ENCODE measurements at places on chromosomes 1 and 21.

- no peak for DNase-seq
These were observed 8.0 kb downstream of the ZNF669 start for GRCh38 chr1:247096112-247096511.

DNA sequence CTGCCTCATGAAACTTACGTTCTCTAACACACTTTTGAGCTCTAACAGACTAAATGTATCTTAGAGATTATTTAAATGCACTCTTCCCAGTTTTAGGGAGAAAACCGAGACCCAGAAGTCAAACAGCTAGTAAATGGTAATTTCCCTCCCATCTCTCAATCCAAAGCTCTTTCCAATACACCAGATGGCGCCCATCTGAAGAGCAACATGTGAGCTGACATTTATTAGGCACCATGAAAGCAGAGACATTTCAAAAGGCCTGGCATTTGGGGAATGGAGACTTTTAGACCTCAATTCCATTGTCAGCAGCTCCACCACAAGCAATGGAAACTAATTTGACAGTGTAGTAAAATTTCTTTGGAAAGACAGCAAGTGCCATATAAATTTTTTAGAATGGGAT is 191.4 kb downstream of the DAB1 start:
- DNase-seq = no peak

DNA sequence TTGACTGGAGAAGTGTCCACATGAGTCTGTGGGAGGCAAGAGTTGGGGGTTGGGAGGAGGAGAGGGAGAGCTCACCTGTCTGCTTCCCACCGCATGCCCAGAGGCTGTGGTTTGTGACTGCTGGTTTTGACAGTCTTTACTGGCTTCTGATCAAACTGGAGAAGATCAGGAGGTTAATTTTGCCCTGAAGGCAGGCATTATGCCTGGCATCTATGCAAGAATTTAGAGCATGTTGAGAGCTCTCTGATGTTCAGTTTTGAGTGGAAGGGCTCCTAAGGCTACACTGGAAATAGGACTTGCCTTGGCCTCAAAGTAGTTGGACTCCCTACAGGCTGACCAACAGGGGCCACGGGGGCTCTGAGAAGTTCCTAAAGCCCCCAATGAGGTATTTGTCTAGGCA is 101.6 kb downstream of the TLR5 start:
- DNase-seq = no peak

GRCh38 chr1:211336161-211336560 is 9.5 kb downstream of the TRAF5 start:
- no peak for DNase-seq

DNA sequence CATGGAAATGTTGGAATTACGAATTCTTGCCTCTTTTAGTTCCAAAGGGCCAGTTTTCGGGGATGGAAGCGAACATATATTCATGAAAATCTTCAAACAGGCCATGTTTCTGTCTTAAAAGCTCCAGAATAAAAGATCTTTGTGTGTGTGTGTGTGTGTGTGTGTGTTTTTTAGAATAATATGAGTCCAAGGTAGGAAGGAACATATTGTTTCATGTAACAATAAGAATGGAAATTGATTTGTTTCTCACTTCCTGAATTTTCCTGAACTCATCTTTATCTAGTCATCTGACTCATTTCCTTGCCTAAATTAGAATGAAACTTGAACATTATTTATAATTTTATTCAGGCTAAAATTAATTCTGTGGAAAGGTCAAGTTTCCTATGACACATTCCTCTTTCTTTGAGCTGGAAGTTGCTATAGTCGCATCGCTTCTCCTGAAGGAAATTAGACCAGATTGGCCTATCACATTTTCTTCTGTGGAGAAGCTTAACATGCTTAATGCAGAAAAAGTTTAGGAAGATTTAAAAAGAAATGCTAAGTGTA is 805.1 kb upstream of the ADAMTS5 start:
- DNase-seq = no peak

DNA sequence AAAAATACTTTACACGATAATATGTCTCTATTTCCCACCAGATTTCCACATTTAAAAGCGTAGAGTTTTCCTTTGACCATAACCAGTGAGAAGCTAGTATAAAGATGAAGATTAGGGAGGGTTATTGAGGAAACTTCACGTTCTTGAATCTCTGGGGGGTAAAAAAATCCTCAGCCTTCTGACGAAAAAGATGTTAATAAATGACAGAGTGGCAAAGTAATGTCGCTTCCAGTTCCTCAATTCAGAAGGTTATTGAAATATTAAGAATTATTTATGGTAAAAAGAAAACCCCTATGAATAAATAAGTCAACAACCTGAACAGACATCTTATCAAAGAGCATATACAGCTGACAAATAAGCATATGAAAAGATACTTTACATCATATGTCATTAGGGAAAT is 241.0 kb downstream of the GPATCH2 start:
- DNase-seq = no peak

DNA sequence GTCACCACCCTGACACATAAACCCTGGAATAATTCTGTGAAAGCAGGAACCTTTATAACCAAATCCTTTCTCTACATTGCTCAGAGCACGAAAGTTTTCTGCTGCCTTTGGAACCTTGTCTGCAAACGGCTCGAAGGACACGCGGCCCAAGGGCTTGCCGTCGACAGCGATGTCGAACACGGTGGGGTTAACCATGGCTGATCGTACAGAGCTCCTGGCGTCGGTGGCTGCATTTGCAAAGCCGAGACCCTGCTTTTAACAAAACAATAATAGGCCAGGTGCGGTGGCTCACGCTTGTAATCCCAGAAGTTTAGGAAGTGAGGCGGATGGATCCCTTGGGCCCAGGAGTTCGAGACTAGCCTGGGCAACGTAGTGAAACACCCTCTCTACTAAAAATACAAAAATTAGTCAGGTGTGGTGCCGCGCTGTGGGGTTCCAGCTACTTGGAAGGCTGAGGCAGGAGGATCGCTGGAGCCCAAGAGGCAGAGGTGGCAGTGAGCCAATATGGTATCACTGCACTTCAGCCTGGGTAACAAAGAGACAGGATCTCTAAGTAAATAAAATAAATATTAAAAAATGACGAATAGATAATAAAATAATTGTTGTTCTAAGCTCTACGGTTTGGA is 2.2 kb upstream of the EIF2B3 start:
- no peak for DNase-seq

DNA sequence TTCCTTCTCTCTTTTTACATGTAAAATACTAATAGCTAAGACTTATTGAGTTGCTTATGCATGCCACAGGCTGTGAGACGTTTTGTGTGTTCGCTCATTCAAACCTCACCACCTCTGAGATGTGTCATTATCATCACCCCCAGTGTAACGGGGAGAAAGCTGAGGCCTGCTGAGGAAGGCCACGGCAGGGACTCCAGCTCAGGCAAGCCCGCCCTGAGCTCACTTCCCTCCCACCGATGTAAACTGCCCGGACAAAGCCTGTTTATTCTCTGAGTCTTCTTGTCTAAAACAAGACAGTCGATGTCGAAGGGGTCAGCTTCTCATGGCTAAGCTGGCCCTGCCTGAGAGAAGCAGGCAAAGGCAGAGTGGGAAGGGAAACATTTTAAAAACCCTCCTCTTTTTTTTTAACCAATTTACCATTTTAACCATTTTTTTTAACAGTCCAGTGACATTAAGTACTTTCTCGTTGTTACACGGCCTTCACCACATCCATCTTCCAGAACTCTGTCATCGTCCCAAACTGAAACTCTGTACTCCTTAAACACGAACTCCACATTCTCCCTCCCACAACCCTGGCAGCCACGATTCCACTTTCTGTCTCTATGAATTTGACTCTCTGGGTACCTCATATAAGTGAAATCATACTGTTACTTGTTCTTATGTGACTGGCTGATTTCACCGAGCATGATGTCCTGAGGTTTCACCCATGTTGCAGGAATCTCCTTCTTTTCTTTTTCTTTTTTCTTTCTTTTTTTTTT is 204.8 kb upstream of the GALNT2 start:
- peak; percentile 9 for DNase-seq

DNA sequence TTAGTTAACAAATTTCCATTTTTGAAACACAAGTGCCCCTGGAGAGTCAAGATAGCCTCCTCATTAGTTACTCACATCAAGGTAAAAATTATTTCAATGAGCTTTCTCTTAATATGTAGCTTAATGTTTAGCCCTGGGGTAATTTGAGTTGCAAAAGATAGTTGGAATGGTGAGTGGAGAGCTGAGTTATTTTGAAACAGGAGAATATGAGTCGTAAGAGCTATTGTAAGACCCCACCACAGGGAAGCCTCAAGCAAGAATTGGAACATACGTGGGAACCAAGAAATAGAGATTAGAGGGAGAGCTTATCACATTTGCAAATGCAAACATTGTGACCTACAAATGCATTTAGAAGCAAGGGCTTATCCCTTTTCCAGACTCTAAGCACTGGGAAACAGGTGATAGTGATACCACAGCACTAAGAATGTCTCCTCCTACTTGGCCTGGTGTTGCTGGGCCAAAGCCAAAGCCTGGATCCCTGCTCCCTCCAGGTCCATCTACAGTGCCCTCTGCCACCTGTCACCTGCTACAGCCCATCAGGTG is 635.1 kb downstream of the PTPRC start:
- no peak for DNase-seq

DNA sequence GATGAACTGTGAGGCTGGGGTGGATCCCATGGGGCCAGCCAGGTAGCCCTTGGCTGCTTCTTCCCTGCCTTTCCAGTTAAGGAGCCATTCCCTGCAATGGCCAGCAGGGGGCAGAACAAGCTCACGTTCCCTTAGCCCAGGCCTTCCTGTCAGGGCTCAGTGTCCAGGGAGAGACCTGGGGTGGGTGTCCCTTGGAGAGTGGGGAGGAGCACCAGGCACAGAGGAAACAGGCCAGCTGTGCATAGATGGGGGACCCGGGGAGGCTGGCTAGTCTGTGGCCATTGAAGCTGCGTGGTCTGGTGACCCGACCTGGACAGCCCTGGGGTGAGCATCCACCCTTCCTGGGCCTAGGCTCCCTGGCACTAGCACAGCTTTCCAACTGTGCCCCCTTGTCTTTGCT is 13.2 kb upstream of the EPS8L3 start:
- DNase-seq = peak; percentile 81

- no peak for DNase-seq
These were observed 17.1 kb downstream of the ARHGEF16 start for GRCh38 chr1:3471356-3472087.

GRCh38 chr1:97350662-97351061 is 570.2 kb downstream of the DPYD start:
- DNase-seq = no peak

DNA sequence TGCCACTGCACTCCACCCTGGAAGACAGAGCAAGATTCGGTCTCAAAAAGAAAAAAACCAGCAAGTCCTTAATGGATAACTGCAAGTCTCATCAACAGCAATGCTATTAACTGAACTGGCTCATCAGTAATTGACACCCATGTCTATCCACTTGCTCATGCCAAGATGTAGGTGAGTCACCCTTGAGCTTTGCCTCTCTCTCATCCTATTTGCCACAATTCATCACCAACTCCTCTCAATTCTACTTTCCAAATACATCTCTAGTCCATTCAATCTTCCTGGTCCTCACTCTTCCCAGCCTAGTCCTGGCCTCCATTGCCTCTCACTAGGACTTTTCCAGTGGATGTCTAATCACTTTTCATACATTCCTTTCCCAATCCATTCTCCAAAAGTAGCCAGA is 103.7 kb upstream of the PRMT6 start:
- no peak for DNase-seq

GRCh38 chr1:157096881-157097280 is 2.7 kb downstream of the ETV3L start:
- DNase-seq = no peak

- no peak for DNase-seq
These were observed 34.7 kb downstream of the SCYL3 start for GRCh38 chr1:169859001-169859400.

DNA sequence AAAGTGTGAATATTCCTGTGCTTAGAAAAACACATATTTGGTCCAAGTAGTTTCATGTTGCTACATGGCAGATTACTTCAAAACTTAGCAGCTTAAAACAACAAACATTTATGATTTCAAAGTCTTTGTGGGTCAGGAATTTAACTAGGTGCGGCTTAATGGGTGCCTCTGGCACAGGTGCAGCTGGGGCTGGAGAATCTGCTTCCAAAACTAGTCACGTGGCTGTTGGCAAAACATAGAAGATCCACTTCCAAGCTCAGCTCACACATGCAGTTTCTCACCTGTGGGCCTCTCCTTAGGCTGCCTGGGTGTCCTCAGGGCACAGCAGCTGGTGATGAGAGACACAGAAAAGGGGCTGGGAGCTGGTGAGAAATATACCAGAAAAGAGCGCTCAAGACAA is 263.4 kb downstream of the TTLL7 start:
- no peak for DNase-seq

DNA sequence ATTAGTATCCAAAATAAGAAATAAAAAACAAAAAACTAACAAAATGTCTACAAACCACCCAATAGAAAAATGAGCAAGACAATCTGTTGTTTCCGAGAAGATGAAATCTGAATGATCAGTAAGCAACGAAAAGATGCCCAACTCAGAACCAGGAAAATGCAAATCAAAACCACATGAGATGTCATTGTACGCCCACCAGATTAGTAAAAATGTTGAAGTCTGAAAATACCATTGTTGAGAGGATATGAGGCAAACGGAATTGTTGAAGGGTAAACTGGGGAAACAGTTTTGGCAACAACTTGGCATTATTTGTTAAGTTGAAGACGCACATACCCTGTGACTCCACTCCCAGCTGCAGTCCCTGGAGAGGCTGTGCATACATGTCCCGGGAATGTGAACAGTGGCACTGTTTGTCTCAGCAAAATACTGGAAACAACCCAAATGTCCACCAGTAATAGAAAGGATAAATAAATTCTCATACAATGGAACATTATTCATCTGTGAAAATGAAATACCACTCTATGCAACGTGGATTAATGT is 10.6 kb downstream of the ZBTB17 start:
- DNase-seq = no peak

DNA sequence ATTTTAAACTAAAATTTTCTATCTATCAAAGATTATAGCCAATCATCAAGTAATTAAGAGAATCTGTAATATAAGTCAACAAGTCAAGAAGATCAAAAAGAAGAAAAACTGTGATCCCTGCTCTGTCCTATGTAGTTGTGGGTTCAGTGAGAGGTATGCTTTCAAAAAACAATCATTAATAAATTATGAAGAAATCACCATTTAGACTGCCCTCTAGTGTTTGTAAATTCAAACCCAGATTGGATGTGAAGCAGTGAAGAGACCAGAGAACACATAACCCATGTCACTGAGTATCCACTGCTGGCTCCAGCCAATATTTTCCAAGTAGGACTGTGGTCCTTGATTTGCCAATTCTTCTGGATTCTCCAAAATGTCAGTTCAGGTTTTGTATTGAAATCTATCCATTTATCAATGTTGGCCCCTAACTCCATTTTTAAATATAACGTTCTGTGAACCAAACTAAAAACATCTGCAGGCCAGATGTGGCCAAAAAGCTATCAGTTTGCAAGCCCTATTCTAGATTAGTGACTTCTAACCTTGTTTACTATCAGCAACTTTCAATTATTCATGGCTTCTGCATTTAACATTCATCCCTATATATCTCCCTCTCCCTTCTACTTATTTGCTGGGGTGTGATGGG is 467.5 kb upstream of the CXADR start:
- DNase-seq = no peak

DNA sequence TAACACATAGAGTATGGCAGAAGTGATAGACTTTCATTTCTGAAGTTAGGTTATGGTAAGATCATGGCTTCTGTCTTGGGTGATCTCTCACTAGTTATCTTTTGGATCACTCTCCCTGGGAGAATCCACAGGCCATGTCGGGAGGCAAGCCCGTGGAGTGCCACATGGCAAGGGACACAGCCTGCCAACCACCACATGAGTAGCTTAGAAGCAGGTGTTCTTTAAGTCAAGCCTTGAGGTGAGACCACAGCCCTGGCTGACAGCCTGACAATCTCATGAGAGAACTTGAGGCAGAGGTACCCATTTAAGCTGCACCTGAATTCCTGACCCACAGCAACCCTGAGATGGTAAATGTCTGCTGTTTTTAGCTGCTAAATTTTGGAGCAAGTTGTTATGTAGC is 130.4 kb downstream of the KCNN3 start:
- DNase-seq = no peak
